Cardiac ventricle fibroblast (primary cell): ENCODE measurements at places on chromosomes 4 and X. TPM values are rescaled to one million over a fixed set of nuclear protein-coding genes. Genes with fewer than 3 reads are reported as not detected.

Gene PARM1
- total RNA-seq = 1.8 and 2.0 TPM in 2 replicates

Gene ARHGAP36
- total RNA-seq = not detected in 2 replicates

Gene DRP2
- 0.19 and 0.24 TPM in 2 replicates for total RNA-seq

Gene CTAG1A
- total RNA-seq = not detected in 2 replicates

Gene GPR34
- not detected in 2 replicates for total RNA-seq

Gene KLHL34
- not detected in 2 replicates for total RNA-seq
